ENCODE measurements at places on chromosomes 13 and 19.
A peak's percentile ranks its signal among the peaks of the same experiment; 100 is the strongest.

DNA sequence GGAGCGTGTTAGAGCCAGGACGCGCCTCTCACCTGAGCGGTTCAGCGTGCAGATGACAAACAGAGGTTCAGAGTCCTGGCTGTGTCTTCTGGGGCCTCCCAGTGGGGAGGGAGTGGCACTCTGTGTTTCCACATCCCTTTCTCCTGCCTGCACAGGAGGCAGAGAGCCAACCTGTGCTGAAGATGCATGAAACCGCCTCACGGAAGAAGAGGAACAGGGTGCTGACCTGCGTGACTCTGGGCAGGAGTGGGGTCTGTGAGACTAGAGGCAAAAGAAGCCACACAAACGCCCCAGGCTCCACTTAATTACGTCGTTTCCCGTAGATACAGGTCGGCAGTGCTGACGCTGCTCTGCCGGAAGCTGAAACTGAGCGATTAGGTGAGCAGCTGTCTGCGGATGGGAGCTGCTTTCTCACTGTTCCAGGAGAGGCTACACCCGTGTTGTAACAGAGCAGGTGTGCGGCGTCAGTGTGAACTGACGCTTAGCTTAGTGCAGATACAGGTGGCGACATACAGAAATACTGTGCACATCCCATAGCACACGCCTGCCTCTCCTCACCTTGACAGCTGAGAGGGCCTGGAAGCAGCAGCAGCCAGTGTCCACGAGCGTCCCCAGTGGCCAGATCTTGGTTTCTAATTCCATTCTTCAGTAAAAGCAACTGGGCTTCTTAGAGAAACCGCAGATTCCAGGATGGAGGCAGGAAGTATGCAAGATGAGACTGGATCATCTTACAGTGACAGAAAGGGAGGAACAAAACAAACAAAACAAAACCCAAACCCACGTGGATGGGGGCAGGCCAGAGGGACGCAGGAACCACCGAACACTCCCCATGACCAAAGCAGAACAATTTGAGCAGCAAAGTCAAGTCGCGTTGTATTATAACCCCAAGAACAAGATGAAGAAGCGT is 37.7 kb upstream of the MCF2L start:
- DNase-seq = peak; percentile 65

GRCh38 chr13:31968473-31968872 is 63.1 kb upstream of the FRY start:
- no peak for DNase-seq

DNA sequence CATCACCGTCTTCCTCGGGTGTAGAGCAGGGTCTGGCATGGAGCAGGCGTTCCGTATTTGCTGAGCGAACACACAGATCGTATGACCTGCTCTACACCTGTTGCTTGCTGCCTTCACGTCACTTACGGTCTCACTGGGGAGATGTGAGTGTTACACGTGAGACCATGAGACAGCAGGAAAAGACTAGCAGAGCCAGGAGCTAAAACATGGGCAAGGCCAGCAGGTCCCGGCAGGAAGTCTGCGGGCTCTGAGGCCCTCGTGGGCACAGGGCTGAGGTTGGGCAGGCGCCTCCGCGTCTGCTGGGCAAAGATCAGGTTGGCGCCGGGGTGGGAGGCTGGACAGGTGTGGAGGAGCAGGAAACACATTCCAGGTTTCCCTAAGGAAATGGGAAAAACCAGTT is 19.7 kb upstream of the GTF3A start:
- no peak for DNase-seq

DNA sequence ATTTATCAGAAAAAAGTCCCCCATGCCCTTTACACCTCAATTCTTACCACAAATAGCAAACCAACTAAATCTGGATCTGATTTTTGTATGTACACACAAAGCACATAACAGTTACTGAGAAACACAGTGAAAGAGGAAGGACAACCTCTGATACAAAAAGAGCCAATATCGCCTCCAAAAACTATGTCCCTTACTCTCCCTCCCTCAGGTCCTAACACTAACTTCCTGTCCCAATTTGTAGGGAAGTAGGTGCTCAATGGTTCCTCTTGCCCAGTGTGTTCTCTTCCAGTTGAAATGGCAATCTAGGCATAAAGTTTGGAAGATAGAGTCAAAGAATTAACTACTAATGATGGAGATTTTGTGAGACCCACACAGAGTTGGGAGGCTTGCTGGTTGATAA is 15.8 kb upstream of the FPR3 start:
- no peak for DNase-seq

DNA sequence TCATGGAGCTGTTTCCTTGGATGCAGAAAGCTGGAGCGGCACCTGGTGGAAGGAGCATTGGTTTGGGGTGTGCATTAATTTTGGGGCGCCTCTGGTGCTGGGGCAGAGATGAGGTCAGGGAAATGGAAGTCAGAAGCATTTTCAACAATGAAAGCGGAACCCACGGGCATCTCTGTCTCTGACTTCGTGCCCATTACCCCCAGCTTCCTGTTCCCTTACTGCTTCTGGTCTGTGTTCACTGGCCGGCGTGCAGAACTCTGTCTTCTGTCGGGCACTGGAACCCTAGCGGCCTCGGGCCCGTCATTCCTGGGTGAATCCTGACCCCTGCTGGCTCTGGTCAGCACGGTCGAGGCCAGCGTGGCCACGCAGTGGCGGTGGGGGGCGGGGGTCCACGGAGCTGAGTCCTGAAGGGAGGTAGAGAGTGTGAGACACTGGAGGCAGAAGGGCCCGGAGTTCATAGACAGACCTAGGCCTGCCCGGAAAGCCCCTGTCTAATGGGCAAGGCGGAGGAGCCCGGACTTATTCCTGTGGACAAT is 7.9 kb upstream of the LINGO3 start:
- peak; percentile 78 for DNase-seq

DNA sequence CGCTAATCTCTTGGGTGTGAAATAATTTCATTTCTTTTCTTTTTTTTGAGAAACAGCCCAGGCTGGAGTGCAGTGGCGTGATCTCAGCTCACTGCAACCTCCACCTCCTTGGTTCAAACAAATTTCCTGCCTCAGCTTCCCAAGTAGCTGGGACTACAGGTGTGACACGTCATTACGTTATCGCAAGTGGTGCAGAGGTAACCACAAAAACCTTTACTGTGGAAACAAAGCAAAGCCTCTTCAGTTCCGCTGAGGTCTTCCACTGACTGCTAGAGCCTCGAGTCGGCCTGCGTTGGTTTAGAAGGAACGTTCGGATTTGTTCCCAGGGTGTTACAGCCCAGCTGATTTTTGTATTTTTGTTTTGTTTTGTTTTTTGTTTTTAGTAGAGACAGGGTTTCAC is 2.0 kb upstream of the ZNF784 start:
- DNase-seq = no peak

DNA sequence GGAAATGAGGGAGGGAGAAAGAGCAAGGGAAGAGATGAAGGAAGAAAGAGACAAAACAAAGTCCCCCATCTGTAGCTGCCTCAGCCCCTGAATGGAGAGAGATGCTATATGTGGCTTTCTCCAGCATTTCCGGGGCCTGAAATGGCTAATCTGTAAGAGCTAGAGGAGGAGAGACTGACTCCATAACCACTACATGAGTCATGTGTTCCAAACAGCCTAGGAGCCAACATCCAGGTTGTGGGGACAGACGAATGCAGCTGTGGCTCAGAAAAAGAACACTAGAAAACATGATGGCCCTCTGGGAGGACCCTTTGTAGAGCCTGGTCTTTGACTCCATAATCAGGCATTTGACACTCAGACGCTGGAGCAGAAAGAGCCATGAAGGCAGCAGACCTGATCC is 292.0 kb upstream of the ZNF507 start:
- DNase-seq = no peak

Data from ELR (cell line).